ENCODE measurements at places on chromosomes 4 and X.

DNA sequence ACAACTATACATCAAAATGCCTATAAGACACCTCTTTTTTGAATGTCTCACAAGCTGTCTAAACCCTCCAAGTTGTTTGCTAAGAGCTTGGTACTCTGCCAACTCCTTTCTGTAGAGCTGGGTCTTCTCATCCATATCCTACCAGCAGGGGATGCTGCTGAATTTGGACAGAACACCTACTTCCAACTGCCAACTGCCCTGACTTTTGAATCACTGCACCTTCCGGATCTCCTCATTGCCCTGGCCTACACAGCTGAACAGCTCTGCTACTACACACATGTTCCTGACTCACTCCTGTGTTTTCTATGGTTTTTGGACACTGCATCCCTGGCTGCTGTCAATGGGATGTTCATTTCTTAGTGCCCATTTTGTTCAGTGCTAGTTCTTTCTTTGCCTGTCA lies 18.7 kb downstream of the FAM184B start:
- peak; percentile 34 for DNase-seq

- DNase-seq = no peak
Measured at GRCh38 chr4:57053508-57053907, 56.7 kb downstream of the IGFBP7 start.

DNA sequence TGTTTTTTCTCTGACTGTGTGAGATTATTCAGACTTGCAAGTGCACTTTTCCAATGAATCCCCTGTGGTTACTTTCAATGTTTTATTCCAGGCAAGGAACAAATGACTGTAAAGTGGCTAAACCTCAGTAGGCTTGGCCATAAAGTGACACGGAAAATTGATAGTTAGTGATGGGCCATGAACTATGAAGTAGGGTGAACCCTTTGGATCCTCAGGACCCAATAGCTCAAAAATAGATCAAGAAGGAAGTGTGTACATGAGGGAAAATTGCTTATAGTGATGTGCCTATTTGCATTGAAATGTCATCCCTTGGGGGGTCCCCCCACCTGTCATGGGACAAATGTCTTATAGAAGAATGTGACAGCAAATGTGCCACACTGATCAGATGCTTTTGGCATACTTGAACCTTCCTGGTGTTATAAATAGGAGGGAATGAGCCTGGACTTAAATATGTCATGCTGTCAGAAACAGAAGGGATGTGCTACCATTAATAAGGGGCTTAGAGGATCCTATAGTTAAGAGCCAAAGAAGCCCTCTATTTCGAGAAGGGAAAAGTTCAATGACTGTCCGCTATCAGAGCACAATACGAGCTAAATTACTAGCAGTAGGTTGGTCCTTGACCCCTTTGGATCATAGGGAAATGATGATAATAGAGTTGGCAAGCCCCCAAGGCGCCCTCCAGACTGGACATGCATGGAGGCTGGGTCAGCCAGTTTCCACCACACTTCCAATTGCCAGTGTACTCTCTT lies 30.3 kb downstream of the SLC16A2 start:
- no peak for DNase-seq

DNA sequence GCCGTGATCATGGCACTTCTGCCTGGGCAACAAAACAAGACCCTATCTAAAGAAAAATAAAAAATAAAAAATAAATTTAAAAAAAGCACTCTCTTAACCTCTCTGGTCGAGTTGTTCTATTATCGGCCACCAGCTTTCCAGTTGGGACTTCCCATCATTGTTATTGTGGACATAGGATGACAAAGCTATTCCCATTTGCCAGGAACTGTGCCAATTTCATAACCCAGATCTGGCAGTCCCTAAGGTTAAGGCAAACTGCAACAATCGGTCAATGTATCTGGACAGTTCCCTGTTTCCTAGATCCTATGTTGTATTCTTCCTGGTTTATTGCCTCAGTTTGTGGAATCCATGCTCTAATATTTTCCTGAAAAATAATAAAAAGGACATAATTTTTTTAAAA lies 17.8 kb upstream of the ANXA5 start:
- no peak for DNase-seq

GRCh38 chrX:16992445-16992844 lies 46.0 kb downstream of the REPS2 start:
- DNase-seq = no peak

- DNase-seq = no peak
Measured at GRCh38 chrX:123408821-123409737, 225.0 kb downstream of the GRIA3 start.

DNA sequence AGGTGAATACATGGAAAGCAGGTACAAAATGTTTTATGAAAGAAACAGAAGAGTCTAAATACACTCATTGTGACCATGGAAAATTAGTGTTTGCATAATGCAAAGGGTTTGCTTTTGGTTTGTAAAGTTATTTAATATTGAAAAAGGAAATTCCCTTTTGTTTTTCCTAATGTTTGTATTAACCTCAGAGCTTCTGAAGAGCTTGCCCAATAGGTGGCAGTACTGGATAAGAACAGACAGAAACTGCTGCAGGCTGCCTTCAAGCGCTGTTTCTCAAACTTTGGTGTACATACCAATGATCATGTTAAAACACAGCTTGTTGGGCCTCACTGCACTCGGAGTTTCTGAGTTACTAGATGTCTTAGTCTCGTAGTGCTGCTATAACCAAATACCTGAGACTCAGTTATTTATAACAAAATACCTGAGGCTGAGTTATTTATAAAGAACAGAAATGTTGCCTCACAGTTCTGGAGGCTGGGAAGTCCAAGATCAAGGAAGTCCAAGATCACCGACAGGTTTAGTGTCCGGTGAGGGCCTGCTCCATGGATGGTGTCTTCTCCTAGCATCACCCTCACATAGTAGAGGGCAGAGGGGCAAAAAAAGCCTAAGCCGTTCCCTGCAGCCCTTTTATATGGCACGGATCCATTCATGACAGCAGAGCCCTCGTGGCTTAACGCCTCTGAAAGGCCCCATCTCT lies 54.2 kb downstream of the SUPT20HL2 start:
- peak; percentile 53 for DNase-seq

DNA sequence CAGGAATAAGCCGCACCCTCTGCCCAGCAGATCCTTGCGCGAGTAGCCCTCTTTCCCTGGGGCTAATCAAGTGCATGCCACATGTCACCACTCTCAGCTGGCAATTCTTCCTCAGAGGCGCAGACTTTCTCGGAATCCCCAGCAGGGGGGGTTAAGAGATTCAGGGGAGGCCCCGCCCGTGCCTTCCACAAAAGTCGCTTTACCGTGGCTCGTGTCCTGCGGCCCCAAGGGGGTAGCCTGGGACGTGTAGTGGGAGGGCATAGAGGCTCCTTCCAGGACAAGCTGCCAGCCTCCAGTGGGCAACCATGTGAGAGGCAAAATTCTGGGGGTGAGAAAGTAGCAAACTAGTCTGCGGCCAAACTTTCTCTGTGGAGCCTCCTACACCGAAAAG lies 652 bp downstream of the SRPX start:
- peak; percentile 34 for DNase-seq

DNA sequence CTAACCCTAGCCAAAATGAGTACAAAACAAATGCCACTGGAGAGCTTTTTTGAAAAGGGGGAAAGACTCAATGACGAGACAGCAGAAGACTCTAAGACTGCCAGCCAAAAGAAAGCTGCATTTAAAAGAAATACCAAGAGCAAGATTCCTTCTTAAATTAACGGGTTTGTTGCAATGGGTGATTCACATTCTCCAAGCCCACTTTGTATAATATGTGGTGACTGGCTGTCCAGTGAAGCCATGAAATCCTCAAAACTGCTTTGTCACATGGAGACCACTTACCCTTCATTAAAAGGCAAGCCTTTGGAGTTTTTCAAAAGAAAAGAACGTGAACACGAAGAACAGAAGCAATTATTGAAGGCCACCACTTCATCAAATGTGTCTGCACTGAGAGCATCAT lies 68.2 kb downstream of the MRPL1 start:
- DNase-seq = no peak

DNA sequence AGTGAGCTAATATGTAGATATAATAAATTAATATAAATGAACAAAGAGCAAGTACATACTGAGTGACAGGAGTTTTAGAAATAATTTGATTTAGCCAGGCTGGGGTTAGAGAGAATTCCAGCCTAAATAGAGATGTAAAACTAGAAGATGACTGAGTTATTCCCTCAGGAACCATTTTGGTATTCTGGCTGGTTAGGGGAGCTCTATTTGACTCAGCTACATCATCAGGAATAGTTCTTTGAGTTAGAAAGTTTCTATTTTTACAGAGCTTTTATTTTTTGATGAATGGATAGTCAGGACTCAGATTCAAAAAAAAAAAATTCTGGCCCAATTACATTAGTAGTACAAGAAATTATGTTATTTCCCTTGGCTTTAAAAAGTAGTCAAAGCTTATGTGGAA lies 180.4 kb upstream of the MID1 start:
- no peak for DNase-seq

GRCh38 chrX:1392376-1393068 lies 609 bp upstream of the SLC25A6 start:
- DNase-seq = no peak
